ENCODE measurements at places on chromosomes 16 and 17. TPM values are rescaled to one million over a fixed set of nuclear protein-coding genes. Genes with fewer than 3 reads are reported as not detected.

DNA sequence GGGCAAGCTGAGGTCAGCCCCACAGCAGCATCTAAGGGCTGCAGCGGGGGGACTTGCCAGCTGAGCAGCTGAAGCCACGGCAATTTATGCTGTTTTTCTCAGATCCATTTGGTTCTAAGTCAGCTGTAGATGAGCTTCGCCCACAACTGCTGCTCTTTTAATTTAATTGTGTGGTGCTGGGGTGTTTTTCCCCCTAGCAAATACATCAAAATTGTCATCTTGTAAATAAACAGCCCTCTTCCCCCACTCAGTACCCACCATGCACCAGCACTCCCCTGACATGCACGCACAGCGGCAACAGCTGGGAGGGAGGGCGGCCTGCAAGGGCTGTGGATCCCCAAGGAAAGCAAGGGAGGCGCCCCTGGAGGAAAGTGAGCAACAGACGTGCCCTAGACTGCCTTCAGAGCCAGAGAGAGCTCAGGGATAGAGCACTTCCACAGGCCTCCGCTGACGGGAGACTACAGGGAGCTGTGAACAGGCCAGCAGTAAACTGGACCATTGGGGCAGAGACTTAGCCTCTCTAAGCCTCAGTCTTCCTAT, 149.5 kb downstream of the TMEM132E start:
- no peak for ATAC-seq

DNA sequence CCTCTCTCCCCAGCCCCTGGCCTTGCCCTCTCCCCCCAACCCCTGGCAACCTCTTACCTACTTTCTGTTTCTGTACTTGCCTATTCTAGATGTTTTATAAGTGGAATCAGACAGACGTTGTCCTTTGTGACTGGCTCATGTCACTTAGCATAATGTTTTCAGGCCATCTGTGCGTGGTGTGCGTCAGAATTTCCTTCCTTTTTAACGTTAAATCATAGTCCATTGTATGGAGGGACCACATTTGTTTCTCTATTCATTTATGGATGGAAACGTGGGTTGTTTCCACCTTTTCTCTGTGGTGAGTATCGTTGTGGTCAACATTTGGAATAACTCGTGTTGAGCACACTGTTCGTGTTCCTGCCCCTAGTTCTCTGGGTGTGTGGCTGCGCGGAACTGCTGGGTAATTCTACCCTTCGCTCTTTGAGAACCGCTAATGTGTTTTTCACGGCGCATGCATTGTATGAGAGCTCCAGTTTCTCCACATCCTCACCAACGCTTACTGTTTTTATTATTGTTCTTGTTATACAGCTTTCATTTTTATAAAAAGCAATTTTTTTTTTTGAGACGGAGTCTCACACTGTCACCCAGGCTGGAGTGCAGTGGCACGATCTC, 26.3 kb downstream of the ACTG1 start:
- no peak for ATAC-seq

DNA sequence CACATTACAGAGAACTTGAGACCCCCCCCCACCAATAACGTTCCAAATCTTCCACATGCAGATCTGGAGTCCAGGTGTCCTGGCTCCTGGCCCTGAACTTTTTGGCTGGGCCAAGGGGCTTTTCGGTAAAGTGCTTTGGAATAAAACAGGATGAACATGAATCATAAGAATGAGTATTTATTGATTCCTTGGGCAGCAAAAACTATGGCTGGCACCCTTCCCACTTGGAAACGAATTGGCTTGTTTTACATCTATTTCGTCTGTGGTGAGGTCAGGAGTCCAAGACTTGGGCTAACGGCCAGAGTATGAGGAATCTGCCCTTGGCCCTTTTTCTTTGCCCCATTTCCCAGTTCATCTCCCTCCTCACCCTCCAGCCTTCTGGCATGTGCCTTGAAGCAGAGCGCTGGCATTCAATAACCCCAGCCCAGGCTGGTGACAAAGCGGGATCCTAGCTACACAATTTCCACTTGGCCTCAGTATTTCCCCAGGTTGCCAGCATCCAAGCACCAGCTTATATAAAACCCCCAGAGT, 4.1 kb upstream of the UBTF start:
- ATAC-seq: no peak

Gene MYL4
- not detected for total RNA-seq

Gene CLDN6
- total RNA-seq: not detected

- no peak for ATAC-seq
These were observed 7.1 kb downstream of the CYB5D2 start for GRCh38 chr17:4150096-4150495.

DNA sequence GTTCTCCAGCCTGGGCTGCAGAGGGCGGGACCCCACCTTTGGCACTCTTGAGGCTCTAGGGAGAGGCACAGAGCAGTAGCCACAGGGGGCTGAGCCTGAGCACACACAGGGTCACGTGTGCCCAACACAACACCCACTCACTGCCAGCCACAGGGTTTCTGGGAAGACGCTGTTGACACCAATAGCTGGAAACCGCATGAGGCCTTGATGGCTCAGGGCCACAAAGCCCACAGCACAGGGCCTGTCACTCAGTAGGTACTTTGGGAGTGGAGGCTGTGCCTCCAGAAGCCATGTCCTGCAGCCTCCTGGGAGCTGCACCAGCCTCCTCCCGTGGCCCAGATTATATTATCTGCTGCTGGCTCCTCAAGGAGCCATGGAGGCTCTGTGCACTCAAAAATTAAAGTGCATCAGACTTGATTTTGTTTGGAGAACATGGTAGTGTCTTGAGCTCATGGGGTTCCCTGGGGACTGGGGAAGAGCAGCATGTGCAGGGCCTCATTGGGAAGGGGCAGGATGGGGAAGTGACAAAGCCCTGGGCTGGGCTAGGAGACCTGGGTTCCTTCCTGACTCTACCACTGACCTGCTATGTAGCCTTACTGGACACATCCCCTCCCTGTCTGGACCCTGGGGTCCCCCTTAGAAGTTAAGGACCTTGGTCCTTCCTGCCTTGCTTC, 12.5 kb upstream of the SREBF1 start:
- peak; percentile 69 for ATAC-seq

Gene TGFB1I1
- total RNA-seq: 438 TPM

DNA sequence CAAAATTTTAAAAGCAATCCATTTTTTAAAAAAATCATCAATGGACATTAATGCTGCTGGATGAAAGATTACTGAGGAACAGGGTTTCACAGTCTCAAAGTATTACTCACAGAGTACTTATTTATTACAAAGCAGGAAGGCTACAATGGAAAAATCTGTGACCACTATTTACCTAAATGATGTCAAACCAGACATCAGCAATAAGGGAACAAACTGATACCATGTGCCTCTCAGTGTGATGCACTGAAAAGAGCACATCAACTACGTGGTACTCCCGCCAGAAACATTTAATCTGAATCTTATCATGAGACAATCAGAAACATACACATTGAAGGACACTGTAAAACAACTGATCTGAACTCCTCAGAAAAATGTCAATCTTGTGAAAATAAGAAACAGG, 124.2 kb downstream of the PARN start:
- no peak for ATAC-seq

- no peak for ATAC-seq
These were observed 643 bp upstream of the NPB start for GRCh38 chr17:81901167-81902022.

DNA sequence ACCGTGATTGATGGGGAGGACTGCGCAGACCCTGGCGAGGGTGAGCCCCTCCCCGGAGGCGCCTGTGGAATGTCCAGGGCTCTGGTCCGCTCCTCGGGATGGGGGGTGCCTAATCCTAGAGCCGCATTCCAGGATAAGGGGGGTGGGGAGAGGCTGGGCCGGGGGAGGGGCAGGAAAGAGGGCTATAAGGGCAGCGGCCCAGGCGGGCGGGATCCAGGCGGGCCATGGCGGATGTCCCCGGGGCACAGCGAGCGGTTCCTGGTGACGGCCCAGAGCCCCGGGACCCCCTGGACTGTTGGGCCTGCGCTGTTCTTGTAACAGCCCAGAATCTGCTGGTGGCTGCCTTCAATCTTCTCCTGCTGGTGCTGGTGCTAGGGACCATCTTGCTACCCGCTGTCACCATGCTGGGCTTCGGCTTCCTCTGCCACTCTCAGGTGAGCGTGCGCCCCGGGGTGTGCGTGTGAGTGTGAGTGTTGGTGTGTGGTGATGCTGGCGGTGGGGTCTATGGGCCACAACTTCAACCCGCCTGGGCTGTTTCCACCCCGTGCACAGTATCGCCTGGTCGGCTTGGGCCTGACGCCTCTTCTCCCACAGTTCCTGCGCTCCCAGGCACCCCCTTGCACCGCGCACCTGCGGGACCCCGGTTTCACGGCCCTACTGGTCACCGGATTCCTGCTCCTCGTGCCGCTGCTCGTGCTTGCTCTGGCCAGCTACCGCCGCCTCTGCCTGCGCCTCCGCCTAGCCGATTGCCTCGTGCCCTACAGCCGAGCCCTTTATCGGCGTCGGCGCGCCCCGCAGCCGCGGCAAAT, at the start of gene TMEM88:
Gene TMEM88, plus strand, starts transcription at position 216 of the 809 bp plus-strand sequence. Its CDS starts 9 bp downstream, at position 225.
- ATAC-seq: no peak

DNA sequence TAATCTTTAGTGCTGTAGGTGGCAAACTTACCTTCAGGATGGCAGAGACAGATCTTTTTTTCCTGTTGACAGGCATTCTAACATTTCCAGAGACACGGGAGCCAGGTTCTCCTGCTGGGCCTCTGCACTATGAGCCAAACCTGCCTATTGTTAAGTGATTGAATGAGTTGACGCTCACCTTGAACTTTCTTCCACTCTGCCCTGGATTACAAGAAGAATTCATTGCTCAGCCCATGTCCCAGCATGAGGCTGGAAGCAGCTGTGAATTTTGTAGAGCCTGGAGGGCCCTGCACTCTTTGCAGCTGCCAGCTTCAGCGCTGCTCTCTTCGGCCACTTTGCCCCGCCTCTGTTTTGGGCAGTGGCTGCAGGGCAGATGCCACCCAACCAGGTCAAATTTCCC, 9.4 kb upstream of the SLC7A5 start:
- no peak for ATAC-seq

Gene UTS2R
- not detected for total RNA-seq

Gene KRTAP2-3
- not detected for total RNA-seq

GRCh38 chr17:7035591-7036368, at the start of gene SLC16A13:
TSS of gene SLC16A13 (plus strand) at chr17:7036015. CDS start at chr17:7036383, 368 bp downstream.
- ATAC-seq: peak; percentile 94

- ATAC-seq: no peak
These were observed 18.8 kb downstream of the TTYH2 start for GRCh38 chr17:74231928-74232907.

GRCh38 chr16:78385086-78385805, 285.8 kb downstream of the WWOX start:
- ATAC-seq: no peak

DNA sequence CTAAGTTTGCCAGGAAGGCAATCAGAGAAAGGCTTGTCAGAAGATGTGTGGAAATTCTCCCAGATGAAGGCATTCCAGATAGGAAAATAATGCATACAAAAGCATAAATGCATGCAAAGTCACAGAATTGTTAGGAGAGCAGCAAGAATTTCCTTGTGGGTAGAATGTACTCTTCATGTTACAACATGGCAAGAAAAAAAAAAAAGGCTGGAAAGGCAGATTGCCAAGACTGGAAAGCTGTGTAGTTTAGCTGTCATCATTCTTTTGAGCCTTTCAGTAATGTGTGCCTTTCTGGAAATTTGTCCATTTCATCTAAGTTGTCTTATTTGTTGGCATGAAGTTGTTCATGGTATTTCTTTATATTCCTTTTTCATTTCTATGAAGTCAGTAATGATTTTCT, 71.0 kb upstream of the EFCAB3 start:
- no peak for ATAC-seq

Gene CCL17
- not detected for total RNA-seq

Gene UTP4
- 36.2 TPM for total RNA-seq

GRCh38 chr17:78371056-78371455, 7.4 kb upstream of the PGS1 start:
- no peak for ATAC-seq

DNA sequence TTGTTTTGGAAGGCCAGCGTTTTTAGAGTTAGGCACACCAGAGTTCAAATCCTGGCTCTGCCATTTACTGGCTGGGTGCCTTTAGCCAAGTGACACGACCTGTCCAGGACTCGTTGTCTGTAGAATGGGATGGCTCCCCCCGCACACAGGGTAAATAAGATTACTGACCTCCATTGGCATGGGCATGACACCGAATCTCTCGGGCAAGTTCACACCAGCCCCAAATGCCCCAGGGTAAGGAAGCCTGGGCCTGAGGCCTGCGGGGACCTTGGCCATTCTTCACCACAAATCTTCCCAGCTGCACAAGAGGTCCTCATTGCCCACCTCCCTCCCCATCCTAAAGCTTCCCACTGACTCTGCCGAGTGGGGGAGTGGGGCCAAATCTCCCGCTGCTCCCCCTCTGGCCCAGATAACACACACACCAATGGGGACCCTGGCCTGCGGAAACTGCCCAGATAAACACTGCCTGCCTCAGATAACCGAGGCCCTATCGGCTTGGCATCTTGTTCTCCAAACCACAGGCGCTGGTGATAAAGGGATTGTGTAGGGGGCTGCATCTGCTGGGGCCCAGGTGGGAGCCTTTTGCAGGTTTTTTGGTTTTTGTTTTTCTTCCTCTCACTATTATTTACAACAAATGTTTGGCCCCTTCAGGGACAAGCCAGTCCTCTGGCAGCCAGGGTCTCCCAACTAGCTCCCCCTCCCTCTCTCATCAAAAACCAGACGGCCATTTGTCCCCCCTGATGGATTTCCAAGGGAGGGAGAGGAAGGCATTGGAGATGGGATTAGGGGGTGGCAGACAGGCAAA, 75.0 kb upstream of the LHX1 start:
- ATAC-seq: no peak

- ATAC-seq: peak; percentile 26
These were observed 890 bp upstream of the CLDN7 start for GRCh38 chr17:7262935-7263800.

Gene DOC2A
- 0.81 TPM for total RNA-seq

GRCh38 chr17:80491478-80492342, 15.3 kb upstream of the NPTX1 start:
- ATAC-seq: no peak

DNA sequence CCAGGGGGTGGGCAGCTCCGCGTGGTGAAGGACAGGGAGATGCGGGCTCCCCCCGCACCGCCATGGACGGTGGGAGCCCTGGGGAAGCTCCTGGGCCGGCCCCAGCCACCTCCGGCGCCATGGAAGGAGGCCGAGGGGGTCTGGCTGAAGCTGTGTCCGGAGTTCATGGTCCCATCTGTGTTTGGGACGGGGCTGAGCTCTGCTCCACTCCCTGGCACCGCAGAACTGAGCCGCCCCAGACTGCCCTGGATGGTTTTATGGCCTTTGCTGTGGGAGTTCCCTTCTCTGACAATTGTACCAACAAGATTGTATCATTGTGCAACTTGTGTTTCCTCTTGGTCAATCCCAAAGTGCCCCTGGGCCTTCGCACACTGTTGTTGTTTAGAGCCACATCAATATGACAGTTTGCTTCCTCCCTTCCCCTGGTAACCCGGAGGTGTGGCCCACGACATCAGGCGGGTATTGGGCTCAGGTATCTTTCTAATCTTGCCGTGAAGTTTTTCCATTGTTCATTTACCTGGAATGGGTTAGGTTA, 942 bp downstream of the KRT23 start:
- no peak for ATAC-seq
